Right renal pelvis (tissue), 4 donors: ENCODE measurements at places on chromosomes 16 and 17. TPM values are rescaled to one million over a fixed set of nuclear protein-coding genes. Genes with fewer than 3 reads are reported as not detected.

- no peak for DNase-seq
Measured at GRCh38 chr17:83053021-83053681, 26.3 kb upstream of the METRNL start.

GRCh38 chr17:72307836-72308235 is 187.0 kb downstream of the SOX9 start:
- no peak for DNase-seq

The KRTAP29-1 gene
- polyA plus RNA-seq: not detected

The TSNAXIP1 gene
- 7.4 TPM for polyA plus RNA-seq

The PYY gene
- 0.15 TPM for polyA plus RNA-seq
